Aortic smooth muscle cell (primary cell): ENCODE measurements at places on chromosomes 5 and 9. TPM values are rescaled to one million over a fixed set of nuclear protein-coding genes. Genes with fewer than 3 reads are reported as not detected.

The CAMK2A gene
- total RNA-seq: under 0.01 and 0.12 TPM in 2 replicates

The FOXI1 gene
- not detected in 2 replicates for total RNA-seq

The NUTM2F gene
- not detected in 2 replicates for total RNA-seq

The CORO2A gene
- under 0.01 and 0.06 TPM in 2 replicates for total RNA-seq

The SLC34A3 gene
- 0.06 and 0.13 TPM in 2 replicates for total RNA-seq

The IL9 gene
- total RNA-seq: not detected in 2 replicates

The ZBTB26 gene
- total RNA-seq: 2.9 and 3.3 TPM in 2 replicates

The LRRC70 gene
- 0.93 and 1.3 TPM in 2 replicates for total RNA-seq

The PHAX gene
- total RNA-seq: 61.9 and 69.9 TPM in 2 replicates

The SLC25A2 gene
- 0.13 and 0.31 TPM in 2 replicates for total RNA-seq

The FOXD4 gene
- 0.06 and 0.13 TPM in 2 replicates for total RNA-seq

The WDR31 gene
- 2.1 and 2.9 TPM in 2 replicates for total RNA-seq

The FRMPD1 gene
- not detected in 2 replicates for total RNA-seq

The C8G gene
- 0.13 and 0.44 TPM in 2 replicates for total RNA-seq

The MRPL50 gene
- 10.3 and 11.9 TPM in 2 replicates for total RNA-seq

The GPR150 gene
- 0.06 and 0.13 TPM in 2 replicates for total RNA-seq

The CCNJL gene
- total RNA-seq: 0.40 and 0.68 TPM in 2 replicates

The MTREX gene
- total RNA-seq: 110 and 112 TPM in 2 replicates

The OCLN gene
- total RNA-seq: 0.66 and 1.1 TPM in 2 replicates

The SHISAL2B gene
- total RNA-seq: not detected in 2 replicates

The SPATA31A3 gene
- not detected in 2 replicates for total RNA-seq

The GPX3 gene
- 21.5 and 26.4 TPM in 2 replicates for total RNA-seq

The ANKRD34B gene
- not detected in 2 replicates for total RNA-seq

The ANKRD20A1 gene
- 0.12 and 0.53 TPM in 2 replicates for total RNA-seq

The RASA1 gene
- total RNA-seq: 37.7 and 39.5 TPM in 2 replicates

The CEL gene
- total RNA-seq: 0.19 and 0.26 TPM in 2 replicates

The PKD2L2 gene
- not detected in 2 replicates for total RNA-seq

The BSPRY gene
- total RNA-seq: not detected in 2 replicates

The CDKN2B gene
- 4.4 and 12.6 TPM in 2 replicates for total RNA-seq

The DTWD2 gene
- 4.5 and 5.2 TPM in 2 replicates for total RNA-seq

The STK32A gene
- 3.4 and 5.5 TPM in 2 replicates for total RNA-seq

The CHD1 gene
- total RNA-seq: 32.8 and 35.9 TPM in 2 replicates

The PCA3 gene
- total RNA-seq: 0.12 and 0.26 TPM in 2 replicates

The GFI1B gene
- 0.19 TPM in 1 of 2 replicates, not detected in the other for total RNA-seq

The PCDHB11 gene
- total RNA-seq: 0.44 and 0.53 TPM in 2 replicates

The FER gene
- 25.5 and 36.9 TPM in 2 replicates for total RNA-seq

The ETF1 gene
- total RNA-seq: 99.9 and 119 TPM in 2 replicates

The SMIM23 gene
- not detected in 2 replicates for total RNA-seq

The ESM1 gene
- 138 and 406 TPM in 2 replicates for total RNA-seq

The SEPTIN8 gene
- total RNA-seq: 82.0 and 84.5 TPM in 2 replicates

The CD14 gene
- 1.6 and 2.4 TPM in 2 replicates for total RNA-seq

The IGIP gene
- total RNA-seq: 16.9 and 19.3 TPM in 2 replicates

The IFNB1 gene
- total RNA-seq: not detected in 2 replicates

The DPH7 gene
- total RNA-seq: 16.4 and 19.4 TPM in 2 replicates

The ARID3C gene
- total RNA-seq: 0.31 TPM in 1 of 2 replicates, not detected in the other

The FAXDC2 gene
- 9.0 and 13.6 TPM in 2 replicates for total RNA-seq

The FRRS1L gene
- total RNA-seq: not detected in 2 replicates

The BTNL8 gene
- total RNA-seq: not detected in 2 replicates

The TAF11L7 gene
- total RNA-seq: not detected in 2 replicates

The CCDC112 gene
- 5.4 and 5.8 TPM in 2 replicates for total RNA-seq

The CDH9 gene
- not detected in 2 replicates for total RNA-seq

The MARVELD2 gene
- 1.3 and 1.9 TPM in 2 replicates for total RNA-seq

The GPX8 gene
- 91.9 and 108 TPM in 2 replicates for total RNA-seq

The LCP2 gene
- not detected in 2 replicates for total RNA-seq
